CMK (cell line): ENCODE measurements at places on chromosomes 1 and 21.

DNA sequence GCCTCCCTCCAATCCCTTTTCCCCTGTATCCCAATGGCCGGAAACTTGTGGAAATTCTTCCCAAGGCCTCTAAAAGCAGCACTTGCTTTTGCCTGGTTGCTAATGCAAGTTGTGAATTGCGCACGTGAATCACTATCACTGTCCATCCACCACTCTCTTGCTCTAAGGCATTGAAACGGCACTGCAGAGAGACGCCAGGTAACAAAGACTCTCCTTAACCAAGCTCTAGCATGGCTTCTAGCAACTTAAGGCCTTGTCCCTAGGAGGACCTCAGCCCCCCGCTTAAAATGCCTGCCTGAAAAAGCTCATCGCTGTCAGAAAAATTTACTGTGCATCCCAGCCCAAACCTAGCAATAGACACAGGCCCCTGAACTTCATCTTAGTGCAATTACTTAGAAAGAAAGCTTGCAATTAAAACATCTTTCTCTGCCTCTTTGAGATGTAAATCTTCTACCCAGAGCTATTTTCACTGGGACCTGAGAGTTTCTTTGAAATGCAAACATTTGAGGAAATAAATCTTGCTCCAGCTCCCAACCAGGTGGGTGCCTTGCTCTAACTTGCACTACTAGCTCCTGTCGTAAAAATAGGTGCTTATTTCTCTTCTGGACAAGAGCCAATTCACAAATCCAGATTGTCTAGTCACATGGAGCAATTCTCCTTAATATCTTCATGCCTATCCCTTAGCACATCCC, 32.9 kb upstream of the ITLN2 start:
- DNase-seq = no peak

DNA sequence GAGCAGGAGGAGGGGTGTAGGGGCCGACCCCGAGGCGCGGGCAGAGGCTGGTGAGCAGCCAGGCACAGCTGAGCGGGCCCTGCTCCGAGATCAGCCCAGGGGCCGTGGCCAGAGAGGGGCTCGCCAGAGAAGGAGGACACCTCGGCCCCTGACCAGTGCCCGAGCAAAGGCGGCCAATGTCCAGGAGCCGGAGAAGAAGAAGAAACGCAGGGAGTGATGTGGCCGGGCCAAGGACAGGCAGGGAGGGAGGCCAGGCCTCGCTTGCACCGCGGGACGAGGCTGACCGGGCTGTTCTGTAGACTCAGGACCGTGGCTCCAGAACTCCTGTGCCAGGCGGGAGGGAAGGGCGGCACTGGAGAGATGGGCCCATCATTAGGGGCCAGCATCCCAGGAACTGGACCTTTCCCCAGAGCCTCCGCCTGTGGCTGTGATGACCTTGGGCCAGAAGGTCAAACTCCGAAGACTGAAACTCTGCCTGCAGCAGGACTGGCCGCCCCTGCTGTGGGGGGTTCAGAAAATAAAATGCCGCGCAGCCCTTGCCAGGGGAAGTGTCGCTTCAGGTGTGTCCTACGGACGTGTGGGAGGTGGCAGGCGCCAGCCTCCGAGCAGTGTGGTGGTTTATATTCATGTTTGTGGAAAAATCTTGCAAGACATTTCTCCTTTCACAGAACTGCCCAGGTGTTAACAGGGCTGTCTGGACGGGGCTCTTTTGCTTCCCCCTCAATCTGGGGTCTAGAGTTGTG, 14.4 kb downstream of the RRP1 start:
- no peak for DNase-seq

DNA sequence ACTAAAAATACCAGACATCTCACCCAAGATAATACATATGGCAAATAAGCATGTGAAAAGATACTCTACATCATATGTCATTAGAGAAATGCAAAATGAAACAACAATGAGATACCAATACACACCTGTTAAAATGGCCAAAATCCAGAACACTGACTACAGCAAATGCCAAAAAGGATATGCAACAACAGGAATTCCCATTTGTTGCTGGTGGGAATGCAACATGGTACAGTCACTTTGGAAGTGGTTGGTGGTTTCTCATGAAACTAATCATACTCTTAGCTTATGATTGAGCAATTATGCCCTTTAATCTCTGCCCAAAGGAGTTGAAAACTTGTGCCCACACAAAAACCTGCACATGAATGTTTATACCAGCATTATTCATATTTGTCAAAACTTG, 6.4 kb upstream of the RGS2 start:
- DNase-seq = no peak

DNA sequence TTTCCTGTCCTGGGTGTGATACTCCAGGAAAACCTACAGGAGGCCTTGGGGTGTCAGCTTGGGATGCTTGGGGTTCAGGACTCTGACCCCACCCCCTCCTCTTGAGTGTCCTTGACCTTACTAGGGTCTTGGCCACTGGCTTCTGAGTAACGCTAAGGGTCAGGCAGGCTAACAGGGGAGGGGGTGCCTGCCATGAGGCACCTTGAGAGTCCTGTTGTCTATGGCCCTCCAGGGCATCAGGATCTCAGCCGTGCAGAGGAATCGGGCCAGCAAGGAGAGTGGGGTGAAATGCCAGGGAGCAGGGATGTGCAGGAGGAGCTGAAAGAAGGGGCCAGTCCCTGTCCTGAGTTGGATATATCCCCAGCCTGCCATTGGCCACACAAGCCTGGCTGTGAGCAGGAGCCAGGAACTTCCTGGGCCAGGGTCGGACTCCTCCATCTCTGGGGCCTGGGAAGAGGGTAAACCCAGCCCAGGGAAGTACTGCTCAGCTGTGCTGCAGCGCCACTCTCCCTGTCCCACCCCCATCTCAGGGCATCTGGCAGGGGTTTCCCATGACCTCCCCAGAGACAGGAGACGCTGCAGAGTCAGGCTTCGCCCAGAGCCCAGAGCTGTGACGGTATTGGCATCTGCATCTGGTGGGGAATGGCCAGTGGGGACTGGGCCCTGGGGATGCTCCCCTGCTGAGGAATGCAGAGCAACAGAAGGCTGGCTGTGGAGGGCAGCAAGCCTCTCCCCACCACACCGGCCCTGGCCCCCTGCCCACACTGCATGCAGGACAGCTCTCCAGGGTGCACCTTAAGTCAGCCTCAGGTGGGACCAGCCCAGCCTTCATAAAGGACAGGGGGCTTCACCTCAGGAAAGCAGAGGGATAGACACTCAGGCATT, 6.3 kb downstream of the KIF21B start:
- no peak for DNase-seq

DNA sequence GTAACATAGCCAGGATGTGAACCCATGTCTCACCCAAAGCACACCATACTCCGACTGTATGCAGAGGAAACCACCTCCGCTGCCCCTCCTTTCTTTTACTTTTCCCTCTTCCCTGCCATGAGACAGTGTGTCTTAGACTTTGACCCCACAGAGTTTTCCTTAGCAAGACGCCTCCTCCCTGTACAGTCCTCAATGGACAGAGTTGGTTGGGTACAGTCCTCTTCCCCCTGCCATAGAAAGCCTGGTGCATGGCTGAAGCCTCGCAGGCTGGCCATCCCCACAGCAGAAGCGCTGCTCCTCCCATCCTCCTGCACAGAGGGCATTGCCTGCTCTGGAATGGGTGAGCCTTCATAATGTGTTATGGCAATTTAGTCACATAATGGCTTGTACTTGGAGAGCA, 127.9 kb downstream of the PLPP3 start:
- no peak for DNase-seq

- no peak for DNase-seq
Measured at GRCh38 chr1:51945591-51945990, 44.9 kb downstream of the RAB3B start.

- no peak for DNase-seq
Measured at GRCh38 chr1:66998972-66999371, 55.0 kb downstream of the SLC35D1 start.

DNA sequence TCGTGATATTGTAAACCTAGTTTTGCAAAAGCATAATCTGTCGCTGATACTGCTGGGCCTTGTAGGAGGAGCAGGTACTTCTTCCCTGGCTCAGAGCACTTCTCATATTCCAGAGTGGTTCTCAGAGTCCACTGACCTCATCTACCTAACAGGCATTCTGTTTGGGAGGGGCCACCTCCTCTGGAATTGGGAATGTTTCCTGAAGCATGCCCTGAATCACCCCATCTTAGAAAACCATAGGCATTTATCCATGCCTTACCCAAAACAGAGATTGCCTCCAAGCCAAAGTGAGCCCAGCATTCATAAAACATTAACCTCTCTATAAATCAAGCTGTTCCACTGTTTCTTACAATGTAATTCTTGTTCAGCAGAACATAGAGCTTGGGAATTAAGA, 35.1 kb downstream of the SLC44A3 start:
- DNase-seq = no peak

DNA sequence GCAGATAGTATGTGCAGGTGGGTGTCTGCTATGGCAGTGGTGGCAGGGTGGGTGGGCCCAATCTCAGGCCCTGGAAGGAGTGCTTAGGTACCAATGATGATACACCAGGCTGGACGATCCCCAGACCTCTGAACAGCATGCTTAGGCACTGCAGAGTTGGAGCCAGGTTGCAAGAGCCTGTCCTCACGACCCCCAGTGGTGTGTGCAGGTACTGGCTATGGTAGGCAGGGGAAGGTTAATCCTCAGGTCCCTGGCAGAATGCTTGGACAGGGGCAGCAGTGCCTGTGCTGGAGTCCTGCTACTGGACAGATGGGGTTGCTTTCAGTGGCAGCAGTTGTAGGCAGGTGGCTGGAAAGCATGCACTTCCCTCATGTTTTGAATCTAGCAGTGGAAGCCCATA, 100.5 kb upstream of the NEK7 start:
- DNase-seq = no peak

DNA sequence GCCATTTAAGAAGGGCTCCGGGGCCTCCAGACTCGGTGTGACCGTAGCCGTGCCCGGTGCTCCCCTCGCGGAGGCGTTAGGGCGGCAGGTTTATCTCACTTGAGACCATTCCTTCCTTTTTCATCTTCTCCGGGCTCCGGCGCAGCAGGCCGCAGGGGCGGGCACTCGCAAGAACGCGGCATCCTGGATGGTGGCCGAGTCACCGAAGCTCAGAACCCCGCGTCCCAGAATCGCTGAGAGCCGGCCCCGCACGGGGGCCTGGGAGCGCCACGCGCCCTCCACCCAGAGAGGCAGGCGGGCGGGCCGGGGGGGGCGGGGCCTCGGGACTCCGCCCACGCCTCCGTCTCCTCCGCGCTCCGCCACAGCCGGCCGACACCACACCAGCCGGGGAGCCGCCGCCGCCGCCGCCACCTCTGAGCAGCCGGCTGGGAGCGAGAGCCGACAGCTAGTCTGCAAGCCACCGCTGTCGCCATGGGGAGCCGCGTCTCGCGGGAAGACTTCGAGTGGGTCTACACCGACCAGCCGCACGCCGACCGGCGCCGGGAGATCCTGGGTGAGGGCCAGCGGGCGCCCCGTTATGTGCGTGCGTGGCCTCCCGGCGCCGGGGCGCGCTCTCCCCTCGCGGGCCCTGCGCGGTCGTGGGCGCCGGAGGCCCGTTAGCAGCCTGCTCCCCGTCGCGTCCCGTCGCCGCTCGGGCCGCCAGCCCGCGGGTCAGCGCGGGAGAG, at the start of gene DEGS1:
TSS of gene DEGS1 (plus strand) at position 375 of the 725 bp plus-strand sequence. CDS start at position 472, 97 bp downstream.
- peak; percentile 75 for DNase-seq

DNA sequence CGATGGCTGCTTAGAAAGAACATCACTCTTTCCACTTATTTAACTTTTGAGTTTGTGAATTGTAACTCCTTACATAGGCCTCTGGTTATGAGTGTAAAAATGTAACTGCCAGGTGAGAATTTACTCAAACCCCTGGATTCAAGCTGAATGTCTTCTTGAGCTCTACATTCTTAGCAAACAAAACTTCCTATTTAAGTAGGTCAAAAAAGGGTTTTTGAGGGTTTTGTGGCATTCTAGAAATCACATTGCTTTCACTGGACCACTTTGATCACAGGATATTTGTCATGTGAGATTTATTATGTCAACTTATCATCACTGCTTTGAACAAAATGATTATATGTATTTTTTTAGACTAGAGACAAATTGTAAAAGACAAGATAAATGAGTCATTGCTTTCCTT, 5.7 kb downstream of the IL23R start:
- DNase-seq = no peak

DNA sequence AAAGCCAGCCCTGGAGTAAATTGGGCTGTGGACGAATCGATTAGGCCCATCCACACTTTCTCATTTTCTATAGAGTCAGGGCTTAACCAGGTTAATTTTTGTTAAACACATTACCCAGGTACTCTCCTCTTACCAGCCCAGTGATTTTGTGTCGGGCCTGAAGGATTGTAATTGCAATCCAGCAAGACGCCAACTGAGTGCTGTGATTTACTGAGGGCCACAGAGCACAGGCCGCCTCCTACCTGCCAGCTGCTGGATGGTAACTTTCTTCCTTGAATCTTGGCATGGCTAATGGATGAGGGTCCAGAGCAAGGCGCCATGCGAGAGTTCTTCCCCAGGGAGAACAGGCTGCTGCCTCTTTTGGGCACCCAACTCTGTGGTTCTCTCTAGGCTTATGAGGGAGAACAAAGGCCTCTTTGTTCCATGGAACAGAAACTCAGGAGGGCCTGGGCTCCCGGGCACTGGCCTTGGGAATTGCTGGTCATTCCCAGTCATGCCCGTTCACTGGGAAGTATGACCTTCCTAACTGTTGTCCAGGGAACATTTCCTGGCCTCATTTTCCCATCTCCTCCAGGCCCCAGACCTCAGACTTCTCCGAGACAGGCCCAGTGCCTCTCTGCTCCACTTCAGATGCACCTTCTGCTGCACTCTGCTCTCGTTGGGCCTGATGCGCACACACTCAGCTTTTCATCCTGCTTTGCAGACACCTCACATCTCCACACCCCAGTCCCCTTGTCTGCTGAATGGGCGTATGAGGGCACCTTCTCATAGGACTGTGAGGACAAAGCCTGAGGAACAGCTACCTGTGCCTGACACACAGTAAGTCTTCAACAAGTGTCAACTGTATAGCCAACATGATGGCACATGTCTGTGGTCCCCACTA, 57.3 kb downstream of the SYF2 start:
- no peak for DNase-seq

DNA sequence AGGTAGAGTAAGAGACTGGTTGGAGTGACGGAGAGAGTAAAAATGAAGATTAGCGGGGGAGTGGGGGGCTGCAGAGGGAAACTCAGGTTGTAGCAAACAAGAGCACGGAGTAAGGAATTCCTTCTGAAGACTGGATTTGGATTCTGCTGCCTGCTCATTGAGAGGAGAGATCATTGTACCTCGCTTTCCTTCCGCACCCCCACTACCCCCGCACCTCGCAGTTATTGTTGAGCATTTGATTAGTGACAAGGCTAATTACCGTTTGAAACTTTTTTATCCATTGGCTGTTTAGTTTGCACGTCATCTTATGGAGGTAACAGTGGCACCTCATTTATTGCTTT, 463 bp downstream of the PRPF3 start:
- DNase-seq = no peak

GRCh38 chr1:165444897-165445370, at the start of gene RXRG:
Gene RXRG (minus strand): TSS chr1:165445126. CDS start chr1:165444893, 233 bp downstream.
- no peak for DNase-seq
